Naive thymus-derived CD4-positive, alpha-beta T cell (primary cell): ENCODE measurements at places on chromosomes 4 and X. TPM values are rescaled to one million over a fixed set of nuclear protein-coding genes. Genes with fewer than 3 reads are reported as not detected.

The GPC3 gene
- 0.24 TPM for total RNA-seq

The IQCM gene
- not detected for total RNA-seq

- no peak for DNase-seq
Observed at GRCh38 chr4:110009550-110009949, 96.9 kb downstream of the EGF start.

DNA sequence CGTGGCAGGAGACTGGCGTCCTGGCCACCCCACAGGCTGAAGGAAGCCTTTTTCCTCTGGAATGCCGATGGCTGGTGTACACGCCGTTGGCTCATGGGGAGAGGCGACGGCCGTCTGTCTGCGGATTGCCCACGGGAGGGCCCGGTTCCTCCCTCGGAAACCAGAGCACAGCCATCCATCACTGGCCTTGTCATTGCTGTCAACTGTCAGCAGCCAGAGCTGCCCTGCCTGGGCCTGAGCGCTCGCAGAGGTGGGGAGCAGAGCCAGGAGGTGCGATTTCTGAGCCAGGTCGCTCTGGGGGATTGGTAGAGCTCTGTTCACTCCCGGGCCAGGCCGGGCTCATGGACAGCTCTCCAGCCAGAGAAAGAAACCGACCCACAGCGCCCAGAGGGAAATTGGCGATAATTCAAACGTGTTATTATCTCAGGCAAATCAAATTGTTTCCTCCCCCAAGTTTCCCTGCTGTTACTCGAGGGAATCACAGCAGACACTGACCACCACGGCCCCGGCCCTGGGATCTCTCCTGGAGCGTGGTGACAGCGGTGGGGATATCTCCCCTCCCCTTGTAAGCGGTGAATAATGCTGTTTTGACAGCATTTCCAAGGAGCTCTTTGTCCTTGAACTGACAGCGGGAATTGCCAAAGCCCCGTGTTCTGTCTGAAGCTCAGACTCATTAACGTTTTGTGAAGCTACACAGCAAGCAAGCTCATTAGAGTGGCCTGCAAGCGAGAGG lies 220.9 kb upstream of the PSAPL1 start:
- no peak for DNase-seq

DNA sequence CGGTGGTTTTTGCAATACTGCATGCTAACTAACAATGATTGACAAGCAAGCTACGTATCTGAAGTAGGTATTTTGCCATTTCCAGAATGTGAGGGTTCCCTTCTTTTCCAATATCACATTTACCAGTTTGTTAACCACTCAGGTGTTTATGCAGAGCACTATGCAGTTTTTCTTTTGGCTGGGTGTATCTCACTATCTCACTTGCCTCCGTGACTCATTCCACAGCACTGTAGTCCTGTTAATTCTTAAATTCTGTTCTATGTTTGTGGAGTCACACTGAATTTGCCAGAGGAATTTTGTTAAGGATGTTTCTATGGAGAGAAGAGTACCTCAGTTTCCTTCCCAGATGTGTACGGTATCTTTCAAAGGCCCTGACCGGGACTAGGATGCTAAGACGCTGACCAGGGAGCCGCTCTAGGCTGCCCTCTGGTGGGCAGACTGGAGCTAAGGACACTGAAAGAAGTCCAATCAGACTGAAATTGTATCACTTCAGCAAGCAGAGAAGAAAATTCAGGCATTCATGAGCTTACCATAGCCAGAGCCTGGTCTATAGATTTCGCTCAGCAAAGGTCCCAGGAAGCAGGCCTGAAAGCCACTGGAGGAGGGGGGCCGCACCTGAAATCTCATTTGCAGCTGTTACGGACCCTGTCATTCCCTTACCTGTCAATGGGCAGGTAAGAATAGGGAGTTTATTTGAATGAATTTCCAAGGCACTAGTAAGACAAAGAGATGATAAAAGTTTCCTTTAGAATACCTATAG lies 388.4 kb upstream of the SPOCK3 start:
- DNase-seq: no peak
